ENCODE measurements at places on chromosomes 7 and 10.
A peak's percentile ranks its signal among the peaks of the same experiment; 100 is the strongest.

- DNase-seq, result no peak
These were observed 2.5 kb downstream of the SH3PXD2A start for GRCh38 chr10:103852856-103853255.

DNA sequence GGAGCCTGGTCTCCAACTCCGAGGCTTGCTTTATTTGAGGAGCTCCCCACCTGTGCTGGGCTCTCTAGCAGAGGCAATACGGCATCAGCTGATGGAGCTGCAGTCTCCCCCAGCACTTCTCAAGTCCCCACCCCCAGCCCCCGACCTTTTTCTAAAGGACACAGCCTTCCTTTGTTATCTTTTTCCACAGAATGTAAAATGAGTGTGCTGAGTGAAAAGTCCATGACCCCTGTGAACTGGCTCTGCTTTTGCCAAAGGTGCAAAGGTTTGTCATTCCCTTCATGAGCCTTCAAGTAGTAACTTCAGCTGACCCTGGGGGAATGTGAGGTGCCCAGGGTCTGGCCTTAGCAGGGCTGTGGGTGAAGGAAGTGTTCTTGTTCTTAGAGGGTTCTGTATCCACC, 25.5 kb downstream of the LRRC4 start:
- DNase-seq, result no peak

DNA sequence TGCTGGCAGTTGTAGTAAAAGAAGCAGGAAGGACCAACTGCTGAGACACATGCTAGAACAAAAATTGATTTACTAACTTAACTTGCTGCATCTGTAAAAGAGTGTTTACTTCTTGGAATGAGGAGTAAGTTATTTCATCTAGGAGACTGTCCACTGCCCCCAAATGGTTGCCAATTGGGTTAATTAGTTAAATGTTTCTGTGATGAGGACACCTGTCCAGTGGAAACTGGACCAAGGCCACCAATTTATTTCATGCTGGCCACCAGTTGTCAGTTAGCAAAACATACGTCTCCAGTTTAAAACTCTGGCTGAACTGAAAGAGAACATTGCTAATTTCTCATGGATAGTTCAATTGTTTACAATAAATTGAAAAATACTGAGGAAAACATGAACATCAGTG, 191.7 kb downstream of the PPP1R9A start:
- DNase-seq, result no peak

- peak; percentile 91 for DNase-seq
These were observed at the start of gene C10orf53 for GRCh38 chr10:49679480-49679893. Gene C10orf53 (plus strand): TSS chr10:49679651. CDS start chr10:49679698, 47 bp downstream.

DNA sequence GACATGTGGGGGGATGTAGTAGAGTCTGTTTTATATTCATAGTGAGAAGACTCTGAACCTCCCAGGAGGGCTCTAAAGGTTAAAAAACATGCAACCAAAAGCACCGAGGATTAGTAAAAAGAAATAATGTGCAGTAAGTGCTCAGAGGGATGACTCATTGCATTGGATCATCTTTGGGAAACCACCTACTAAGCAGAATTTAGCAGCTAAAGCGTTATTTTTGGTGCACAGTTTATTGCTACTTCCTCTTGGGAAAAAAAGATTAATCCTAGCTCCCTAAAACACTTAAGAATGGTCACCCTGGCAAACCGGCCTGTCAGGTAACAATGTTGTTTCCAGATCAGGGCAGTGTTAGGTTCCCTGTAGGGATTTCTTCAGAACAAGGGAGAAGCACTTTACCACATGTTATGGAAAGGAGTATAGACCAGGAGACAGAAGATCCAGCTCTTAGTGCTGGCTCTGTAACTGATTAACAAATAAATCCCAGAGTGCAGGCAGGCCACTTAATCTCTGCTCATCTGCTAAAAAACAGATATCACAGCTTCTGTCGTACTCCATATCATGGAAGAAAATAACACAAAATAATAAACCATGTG, 44.8 kb upstream of the FAM133B start:
- DNase-seq, result peak; percentile 43

DNA sequence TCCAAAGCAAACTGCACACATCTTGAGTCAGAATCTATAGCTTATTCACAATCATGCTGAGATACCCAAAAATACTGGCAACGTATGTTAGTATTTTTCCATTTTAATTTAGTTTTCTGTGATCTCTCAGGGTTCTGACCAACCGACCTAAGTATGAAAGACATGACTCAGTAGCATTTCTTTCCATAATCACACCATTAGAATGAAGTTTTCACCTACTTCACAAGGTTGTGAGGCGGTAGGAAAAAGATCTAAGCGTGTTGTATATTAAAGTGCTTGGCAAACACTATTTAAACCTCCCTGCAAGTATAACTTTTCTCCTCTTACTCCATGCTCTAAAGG, 49.1 kb downstream of the PLCE1 start:
- no peak for DNase-seq

DNA sequence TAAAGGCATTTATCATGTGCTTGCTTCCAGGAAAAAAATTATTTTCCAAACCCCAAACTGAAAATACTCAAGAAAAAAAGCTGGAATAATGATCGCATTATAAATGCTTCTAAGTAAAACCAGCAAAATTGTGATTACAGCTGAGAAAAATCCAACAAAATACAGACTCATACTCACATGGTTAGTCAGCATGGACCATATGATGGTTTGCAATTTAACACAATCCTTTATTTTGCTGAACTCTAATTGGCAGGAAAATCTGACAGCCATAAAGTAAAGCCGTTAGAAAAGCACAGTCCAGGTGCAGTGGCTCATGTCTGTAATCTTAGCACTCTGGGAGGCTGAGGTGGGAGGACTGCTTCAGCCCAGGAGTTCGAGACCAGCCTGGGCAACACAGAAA, 59.6 kb downstream of the BRI3 start:
- DNase-seq, result no peak

DNA sequence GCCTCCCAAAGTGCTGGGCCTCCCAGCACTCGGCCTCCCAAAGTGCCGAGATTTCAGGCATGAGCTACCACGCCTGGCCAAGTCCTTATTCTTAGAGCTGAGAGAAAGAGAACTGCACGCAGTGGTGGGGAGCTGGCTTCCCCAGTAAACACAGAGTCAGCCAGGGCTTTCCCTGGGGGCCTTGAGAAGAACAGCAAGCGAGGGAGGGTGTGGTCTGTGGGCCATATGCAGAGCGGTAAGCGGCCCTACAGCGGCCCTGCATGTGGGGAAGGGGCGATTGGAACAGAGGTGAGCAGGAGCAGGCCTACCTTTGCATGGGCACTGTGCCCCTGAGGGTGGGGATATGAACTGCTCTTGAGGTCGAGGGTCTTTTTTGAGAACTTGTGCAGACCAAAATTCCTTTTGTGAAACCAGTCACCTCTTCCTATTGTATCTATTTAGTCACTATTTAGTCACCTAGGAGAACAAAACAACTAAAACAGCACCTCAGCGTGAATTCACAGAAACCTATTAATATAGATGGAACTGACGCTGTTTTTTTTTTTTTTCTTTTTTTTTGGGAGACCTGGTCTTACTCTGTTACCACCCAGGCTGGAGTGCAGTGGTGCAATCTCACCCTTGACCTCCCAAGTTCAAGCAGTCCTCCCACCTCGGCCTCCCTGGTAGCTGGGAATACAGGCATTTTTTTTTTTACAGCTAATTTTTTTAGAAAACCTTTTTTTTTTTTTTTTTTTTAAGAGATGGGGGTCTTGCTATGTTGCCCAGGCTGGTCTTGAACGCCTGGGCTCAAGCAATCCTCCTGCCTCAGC, 36.9 kb upstream of the SH2D4B start:
- DNase-seq, result no peak

- no peak for DNase-seq
These were observed 54.9 kb upstream of the NXPH1 start for GRCh38 chr7:8378349-8379019.

DNA sequence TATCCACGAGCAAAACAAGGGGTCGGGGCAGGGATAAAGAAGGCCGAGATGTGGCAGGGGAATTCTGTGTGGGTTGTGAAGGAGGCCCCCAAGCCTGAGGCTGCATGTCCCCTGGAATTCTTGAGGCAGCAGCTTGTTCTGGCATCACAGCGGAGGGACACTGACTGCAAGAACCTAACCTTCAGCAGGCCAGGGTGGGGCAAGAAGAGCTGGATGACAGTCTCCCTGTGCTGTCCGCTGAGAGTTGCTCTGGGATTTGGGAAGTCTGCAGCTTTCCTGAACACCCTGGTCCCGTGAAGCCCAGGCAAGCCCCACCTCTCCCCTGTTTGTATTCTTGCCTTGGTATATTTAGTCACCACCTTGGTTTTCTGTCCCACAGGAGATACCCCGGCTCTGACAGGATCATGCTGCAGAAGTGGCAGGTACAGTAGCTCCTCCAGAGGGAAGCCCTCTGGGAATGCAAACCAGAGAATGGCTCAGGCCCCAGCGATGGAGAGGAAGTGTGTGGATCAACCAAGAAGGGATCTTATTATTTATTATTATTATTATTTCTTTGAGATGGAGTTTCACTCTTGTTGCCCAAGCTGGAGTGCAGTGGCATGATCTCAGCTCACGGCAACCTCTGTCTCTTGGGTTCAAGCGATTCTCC, 1.9 kb upstream of the LRRC18 start:
- no peak for DNase-seq

DNA sequence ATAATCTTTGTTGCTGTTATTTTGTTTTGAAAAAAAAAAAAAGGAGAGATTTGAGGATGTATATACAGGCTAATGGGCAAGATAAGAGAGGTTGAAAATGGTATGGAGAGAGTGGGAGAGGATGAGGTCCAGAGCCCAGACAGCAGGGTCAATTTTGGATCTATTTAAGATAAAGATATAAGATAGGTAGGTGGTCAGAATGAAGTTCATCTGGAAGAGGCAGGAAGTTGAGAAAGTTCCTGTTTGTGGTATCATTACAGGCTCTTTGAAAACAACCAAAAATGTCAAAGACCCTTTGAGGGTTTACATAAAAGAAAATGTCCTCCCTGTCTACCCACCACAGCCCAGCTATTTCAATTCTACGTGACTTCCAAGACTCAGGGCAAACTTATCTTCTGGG, 7.5 kb downstream of the CEP41 start:
- DNase-seq, result no peak

GRCh38 chr7:101935521-101936141, 118.2 kb downstream of the CUX1 start:
- DNase-seq, result no peak

- DNase-seq, result no peak
These were observed 353.8 kb downstream of the GPR37 start for GRCh38 chr7:124411796-124412195.

GRCh38 chr7:104296266-104296665, 32.1 kb upstream of the LHFPL3 start:
- no peak for DNase-seq

DNA sequence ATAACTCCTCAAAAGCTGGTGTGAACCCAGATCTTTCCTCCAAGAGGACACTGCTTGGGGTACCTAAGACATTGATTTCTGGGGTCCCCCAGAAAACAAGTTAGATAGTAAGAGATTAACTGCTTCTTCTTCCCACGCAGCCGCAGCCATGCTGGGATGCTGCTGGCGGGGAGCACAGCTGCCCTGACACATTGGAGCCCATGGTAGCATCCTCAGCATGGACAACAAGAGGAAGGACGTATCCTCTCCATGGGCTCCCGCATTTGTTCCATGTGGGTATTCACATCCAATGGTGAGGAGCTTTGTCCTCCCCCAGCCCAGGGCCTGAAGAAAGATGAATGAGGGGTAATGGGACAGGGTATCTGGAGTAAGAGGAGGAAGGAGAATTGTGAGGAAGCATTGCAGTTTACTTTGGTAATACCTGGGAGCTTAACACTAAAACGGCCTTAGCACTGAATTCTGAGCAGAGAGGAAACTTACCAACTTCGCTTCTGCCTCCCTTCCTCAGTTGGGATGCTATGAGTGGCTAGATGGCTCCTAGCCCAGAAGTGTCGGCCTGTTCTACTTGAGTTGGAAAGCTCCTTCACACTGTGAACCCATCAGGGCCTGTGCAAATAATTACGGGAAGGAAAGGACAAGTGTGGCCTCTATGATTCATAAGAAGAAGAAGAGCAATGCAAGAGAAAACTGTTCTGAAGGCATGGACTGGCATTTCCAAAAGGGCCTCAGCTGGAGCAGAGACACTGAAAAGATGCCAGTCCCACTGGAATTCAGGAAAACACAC, 43.9 kb downstream of the C10orf120 start:
- no peak for DNase-seq

Measured in D341Med (cell line).